ENCODE measurements at places on chromosomes 1 and 21.

DNA sequence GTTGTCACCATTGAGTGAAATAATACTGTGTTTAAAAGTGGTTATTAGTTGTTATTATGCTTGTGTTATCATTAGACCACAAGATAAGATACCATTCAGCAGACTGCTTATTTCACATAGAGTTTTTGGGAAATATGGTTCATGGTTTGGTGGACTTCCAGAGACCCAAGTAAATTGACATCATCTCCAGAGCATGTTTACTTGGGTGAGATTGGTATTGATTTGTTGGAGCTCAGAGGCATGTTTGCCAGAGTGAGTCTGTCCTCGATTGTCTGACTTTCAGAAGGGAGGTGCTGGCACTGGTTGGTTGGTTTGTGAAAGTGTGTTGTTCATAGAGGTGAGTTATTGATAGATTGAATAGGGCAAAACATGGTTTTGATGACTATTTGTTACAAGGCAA, 291.4 kb downstream of the TGFB2 start:
- no peak for DNase-seq

GRCh38 chr1:183490932-183491331, 18.6 kb downstream of the SMG7 start:
- DNase-seq, result no peak

GRCh38 chr1:111209622-111210021, 9.2 kb upstream of the DENND2D start:
- DNase-seq, result no peak

DNA sequence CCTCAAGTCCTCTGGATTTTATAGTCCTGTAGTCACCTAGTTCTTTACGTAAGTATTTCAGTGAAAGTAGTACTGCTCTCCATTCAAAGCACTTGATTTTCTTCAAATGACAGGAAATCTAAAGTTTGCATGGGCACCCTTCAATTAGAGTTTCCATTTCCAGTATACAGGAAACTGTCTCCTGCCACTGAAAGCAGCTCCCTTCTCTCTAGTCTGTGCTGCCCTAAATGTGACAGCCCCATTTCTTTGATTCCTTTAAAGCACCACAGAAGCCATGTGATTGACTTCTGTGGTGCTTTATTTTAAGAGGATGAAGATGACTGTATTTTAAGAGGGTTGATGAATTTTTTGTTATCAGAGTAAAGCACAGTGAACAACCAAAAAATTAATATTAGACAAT, 226.1 kb downstream of the DNAH14 start:
- DNase-seq, result no peak

- no peak for DNase-seq
Measured at GRCh38 chr1:197471248-197471985, 203.4 kb downstream of the CRB1 start.

DNA sequence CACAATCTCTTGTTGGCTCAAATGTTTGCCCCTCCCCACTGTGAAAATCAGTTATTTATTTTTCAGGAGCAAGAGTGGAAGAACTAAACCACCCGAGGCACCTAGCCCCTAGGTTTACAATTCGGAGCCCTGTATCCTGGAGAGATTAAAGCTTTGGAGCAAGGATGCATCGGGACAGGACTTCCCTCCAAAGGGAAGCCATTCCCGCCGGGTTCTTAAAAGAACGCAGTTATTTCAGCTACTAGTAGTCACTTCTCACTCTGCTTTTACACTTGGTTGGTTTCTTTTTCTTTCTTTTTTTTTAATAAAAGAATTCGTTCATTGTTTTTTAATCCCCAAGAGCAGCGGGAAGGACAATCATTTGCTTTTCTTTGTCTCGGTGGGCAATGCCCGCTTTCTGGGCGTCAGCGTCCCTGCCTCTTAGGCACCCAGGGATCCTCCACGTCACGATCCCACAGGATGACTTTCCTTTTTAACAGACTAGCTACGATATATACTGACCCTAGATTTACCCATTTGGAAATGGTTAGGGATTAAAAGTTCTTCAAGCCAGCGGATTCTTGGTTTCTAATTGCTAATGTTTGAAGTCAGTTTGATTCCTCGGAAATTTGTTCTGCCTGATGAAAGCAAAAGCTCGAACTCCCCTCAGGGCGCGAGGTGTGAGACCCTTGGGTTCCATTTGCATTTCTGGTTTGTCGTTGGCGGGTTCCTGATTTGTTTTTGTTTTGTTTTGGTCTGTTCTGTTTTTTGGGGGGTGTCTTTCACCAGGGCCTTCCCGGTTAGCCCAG, 9.0 kb downstream of the TBX15 start:
- DNase-seq, result no peak

DNA sequence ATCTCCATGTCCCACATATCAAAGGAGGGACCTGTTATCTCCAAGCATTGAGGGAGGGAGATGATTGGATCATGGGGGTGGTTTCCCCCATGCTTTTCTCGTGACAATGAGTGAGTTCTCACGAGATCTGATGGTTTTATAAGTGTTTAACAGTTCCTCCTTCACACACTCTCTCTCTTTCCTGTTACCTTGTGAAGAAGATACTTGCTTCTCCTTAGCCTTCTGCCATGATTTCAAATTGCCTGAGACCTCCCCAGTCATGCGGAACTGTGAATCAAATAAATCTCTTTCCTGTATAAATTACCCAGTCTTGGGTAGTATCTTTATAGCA, 91.6 kb downstream of the DDAH1 start:
- DNase-seq, result no peak

Measured in CD14-positive monocyte (primary cell).